NAMALWA (cell line): ENCODE measurements at places on chromosomes 4 and X.

- no peak for DNase-seq
These were observed 297.3 kb upstream of the LCORL start for GRCh38 chr4:18318682-18319388.

- no peak for DNase-seq
These were observed 118.2 kb downstream of the PJA1 start for GRCh38 chrX:69046996-69047490.

GRCh38 chrX:25034889-25035288 is 19.1 kb upstream of the ARX start:
- DNase-seq, result no peak

DNA sequence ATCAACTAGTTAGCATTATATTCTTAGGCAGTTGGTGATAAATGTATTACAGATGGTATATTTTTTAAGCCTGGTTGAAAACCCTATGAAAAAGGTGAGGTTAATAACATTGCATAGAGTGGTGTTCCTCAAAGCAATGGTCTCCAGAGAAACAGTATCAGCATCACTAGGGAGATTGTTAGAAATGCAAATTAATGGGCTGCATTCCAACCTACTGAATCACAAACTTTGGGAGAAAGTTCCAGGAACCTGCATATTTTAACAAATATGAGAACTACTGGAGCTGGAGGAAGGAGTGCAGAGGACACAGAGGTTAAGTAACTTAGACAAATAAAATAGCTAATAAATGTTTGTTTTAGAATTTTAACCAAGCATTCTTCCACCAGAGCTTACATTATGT is 166.9 kb upstream of the PCDH10 start:
- no peak for DNase-seq
